ENCODE measurements at places on chromosomes 6 and 20. TPM values are rescaled to one million over a fixed set of nuclear protein-coding genes. Genes with fewer than 3 reads are reported as not detected.

The EBF4 gene
- 0.36 TPM for total RNA-seq

The SLC22A23 gene
- 5.5 TPM for total RNA-seq

The FRMD1 gene
- not detected for total RNA-seq

The PDE10A gene
- not detected for total RNA-seq

The RNF39 gene
- not detected for total RNA-seq

The BPIFB2 gene
- total RNA-seq: not detected

The TREM1 gene
- total RNA-seq: 0.26 TPM

The GRIK2 gene
- not detected for total RNA-seq

The SFTA2 gene
- not detected for total RNA-seq

The RIMS1 gene
- total RNA-seq: not detected

The OR2H1 gene
- not detected for total RNA-seq

The ARMH2 gene
- total RNA-seq: 2.4 TPM

The CLVS2 gene
- total RNA-seq: not detected

The BFSP1 gene
- 1.1 TPM for total RNA-seq

The SFT2D1 gene
- 49.5 TPM for total RNA-seq

The HLA-A gene
- total RNA-seq: 1,764 TPM

The RBBP8NL gene
- not detected for total RNA-seq

The PKIB gene
- total RNA-seq: 0.19 TPM

The C6orf132 gene
- total RNA-seq: not detected

The CENPW gene
- 36.3 TPM for total RNA-seq

All from activated naive CD4-positive, alpha-beta T cell treated with anti-CD3 and anti-CD28 coated beads, Interleukin-2, amount 10 ng/mL, durations not matched to agents 5 hours and 36 hours (primary cell).